Progenitor cell of endocrine pancreas (in vitro differentiated cells): ENCODE measurements at places on chromosomes 2 and 18.

- DNase-seq: no peak
Observed at GRCh38 chr18:46590103-46590502, 66.9 kb downstream of the LOXHD1 start.

DNA sequence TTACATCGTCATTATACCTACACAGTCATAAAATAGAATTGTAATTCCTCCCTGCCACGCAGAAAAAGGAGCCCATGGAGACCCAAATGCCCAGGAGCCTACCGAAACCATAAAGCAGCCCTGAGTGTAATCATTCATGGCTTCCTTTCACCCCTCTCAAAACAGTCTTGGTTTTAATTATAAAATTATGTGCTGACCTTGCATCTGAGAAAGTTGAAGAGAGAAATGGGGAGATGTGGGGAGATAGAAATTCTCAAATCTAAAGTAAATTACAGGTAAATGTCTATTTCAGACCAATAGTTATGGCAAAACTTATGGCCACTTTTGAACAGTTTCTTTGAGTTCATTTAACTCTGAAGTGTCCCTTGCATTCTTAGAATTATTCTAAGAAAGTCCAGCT is 1068.8 kb downstream of the BCL11A start:
- no peak for DNase-seq

GRCh38 chr18:57249179-57249578 is 102.3 kb downstream of the BOD1L2 start:
- no peak for DNase-seq

DNA sequence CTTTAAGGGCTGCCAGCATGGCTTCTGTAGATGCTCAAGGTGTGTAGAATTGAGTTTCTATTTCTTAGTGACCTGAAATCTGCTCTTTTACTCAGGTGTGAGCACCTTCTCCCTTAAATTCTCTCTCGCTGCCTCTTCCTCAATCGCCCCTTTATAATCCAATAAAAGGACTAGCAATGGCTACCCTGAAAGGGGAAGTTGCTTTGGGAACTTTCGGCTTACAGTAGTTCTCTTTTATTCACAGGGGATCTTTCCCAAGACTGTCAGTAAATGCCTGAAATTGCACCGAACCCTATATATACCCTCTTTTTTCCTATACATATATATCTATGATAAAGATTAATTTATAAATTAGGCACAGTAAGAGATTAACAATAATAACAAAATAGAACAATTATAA is 121.8 kb downstream of the ACTR3 start:
- no peak for DNase-seq

GRCh38 chr18:78448106-78448505 is 531.5 kb upstream of the SALL3 start:
- DNase-seq: no peak

GRCh38 chr2:74739129-74739528 is 85.1 kb downstream of the SEMA4F start:
- DNase-seq: no peak
